ENCODE measurements at places on chromosomes 2 and 18. TPM values are rescaled to one million over a fixed set of nuclear protein-coding genes. Genes with fewer than 3 reads are reported as not detected.

DNA sequence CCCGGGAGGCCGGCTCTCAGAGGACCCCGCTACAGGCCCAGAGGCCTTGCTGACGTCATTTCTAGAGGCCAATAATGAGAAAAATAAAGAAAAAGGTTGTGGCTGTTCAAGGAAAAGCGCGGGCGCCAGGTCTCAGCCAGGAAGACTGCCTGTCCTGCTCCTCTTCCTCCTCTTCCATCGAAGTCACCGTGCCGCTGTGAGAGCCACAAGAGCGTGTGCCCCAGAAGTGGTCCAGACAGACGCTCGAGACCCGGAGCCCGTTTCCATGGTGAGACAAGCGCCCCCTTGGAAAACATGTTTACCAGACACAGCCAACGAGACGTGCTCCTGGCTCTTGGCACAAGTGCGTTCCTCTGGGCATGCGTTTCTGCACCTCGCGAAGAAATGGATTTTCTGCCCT is 210.5 kb downstream of the HDAC4 start:
- no peak for DNase-seq

- H3K36me3 ChIP-seq = peaks cover 10% of the 10 kb centered on the region
- peak overlapping the region; percentile 65 for H3K4me3 ChIP-seq
- DNase-seq = no peak
- peak overlapping the region; percentile 88 for H3K27ac ChIP-seq
- peaks cover 11% of the 10 kb centered on the region for H3K4me1 ChIP-seq
Observed at GRCh38 chr2:174247474-174248186, 702 bp downstream of the OLA1 start.

GRCh38 chr2:66442516-66443185 is 7.7 kb downstream of the MEIS1 start:
- peak overlapping the region; percentile 93 for H3K27ac ChIP-seq
- peaks cover 38% of the 10 kb centered on the region for H3K27me3 ChIP-seq
- H3K36me3 ChIP-seq = peaks cover 8% of the 10 kb centered on the region
- no peaks in the 10 kb centered on the region for H3K4me1 ChIP-seq

DNA sequence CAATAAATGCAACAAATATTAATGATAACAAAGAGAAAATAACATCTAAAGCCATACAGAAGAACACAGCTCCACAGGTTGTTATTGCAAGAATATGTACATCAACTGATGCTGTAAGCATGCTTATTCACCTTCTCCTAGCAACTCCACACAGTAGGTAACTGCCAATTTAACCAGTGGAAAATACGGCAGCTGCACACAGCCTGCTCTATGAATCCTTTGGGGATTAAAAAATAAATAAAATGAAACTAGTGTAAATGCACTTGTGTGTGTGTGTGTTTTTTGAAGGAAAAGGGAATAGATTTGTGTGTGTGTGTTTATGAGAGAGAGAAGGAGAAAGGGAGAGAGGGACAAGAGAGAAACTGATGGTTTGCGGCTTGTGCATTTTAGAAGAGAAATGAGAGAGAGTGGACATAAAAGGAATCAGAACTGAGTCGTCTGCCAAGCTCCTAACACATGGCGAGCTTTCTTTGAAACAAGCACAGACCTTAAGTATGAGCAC is 96.2 kb upstream of the PDE1A start:
- H3K4me1 ChIP-seq = no peaks in the 10 kb centered on the region
- H3K36me3 ChIP-seq = no peaks in the 10 kb centered on the region
- H3K27me3 ChIP-seq = no peaks in the 10 kb centered on the region

Gene CRYBA2
- total RNA-seq = not detected

Gene RGPD4
- 0.23 TPM for total RNA-seq

DNA sequence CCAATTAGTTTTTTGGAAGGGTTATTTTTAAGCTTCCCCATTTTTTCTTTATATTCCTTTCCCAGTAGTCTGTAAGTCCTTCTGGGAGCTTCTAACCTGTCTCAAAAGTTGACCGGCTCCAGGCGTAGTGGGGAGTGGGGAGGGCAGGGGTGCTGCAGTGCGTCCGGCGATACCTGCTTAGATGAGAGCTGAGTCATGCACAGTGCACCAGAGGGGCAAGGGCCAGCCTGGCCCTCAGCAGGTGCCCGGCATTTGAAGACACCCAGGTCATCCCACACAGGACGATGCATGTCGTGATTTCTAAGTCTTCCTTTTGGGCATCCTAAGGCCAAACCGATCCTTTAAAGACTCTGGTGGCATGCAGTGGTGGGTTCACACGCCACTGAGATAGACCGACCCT is 73.4 kb downstream of the TPO start:
- no peaks in the 10 kb centered on the region for H3K4me1 ChIP-seq
- H3K27ac ChIP-seq = no peak overlapping the region
- no peak for DNase-seq
- H3K36me3 ChIP-seq = no peaks in the 10 kb centered on the region
- no peak overlapping the region for H3K4me3 ChIP-seq
- no peaks in the 10 kb centered on the region for H3K27me3 ChIP-seq

DNA sequence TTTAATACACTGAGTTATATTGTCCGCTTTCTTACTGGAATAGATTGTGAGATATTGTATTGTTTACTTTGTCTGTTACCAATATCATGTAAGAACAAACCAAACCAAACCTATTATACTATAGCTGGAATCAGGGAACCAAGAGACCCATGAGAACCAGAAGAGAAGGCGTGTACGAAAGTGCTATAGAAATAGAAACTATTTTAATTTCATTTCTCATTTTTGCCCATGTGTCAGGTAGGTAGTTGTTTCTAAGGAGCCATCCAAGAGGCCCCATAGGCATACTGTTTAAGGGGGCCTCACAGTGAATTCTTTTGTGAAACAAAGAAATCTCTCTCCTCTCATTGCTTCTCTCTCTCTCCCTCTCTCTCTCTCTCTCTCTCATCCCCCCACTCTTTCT is 363.6 kb downstream of the RNF144A start:
- no peak overlapping the region for H3K27ac ChIP-seq
- DNase-seq = no peak
- H3K4me1 ChIP-seq = no peaks in the 10 kb centered on the region

- no peaks in the 10 kb centered on the region for H3K4me1 ChIP-seq
- no peaks in the 10 kb centered on the region for H3K27me3 ChIP-seq
- no peak for DNase-seq
Observed at GRCh38 chr2:33034784-33035183, 88.0 kb downstream of the LTBP1 start.

DNA sequence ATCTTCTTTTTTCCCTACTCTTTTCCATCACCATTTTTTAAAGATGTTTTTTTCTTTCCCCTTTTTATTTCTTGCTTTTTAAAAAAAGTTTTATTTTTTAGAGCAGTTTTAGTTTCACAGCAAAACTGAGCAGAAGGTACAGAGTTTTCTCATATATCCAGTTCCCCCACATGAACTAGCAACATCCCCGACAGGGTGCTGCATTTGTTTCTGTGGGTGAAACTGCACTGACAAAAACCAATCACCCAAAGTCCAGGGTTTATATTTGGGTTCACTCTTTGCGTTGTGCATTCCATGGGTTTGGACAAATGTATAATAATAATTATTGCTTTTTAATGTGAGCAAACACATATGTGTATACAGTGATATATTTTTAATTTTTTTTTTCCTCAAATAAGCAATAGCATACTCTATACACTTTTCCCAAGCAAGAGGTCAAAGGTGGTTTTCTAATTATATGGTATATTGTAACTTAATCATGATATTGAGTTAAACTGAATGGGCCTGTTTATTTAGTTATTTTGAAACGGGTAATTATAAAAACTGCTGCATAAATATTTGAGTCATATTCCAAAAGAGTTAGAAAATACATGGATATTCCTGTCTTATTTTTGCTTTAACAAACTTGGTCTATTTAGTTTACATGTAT is 50.3 kb downstream of the NCK2 start:
- H3K4me1 ChIP-seq = peaks cover 54% of the 10 kb centered on the region
- no peak for DNase-seq
- no peak overlapping the region for H3K4me3 ChIP-seq
- H3K27me3 ChIP-seq = no peaks in the 10 kb centered on the region
- H3K36me3 ChIP-seq = no peaks in the 10 kb centered on the region

DNA sequence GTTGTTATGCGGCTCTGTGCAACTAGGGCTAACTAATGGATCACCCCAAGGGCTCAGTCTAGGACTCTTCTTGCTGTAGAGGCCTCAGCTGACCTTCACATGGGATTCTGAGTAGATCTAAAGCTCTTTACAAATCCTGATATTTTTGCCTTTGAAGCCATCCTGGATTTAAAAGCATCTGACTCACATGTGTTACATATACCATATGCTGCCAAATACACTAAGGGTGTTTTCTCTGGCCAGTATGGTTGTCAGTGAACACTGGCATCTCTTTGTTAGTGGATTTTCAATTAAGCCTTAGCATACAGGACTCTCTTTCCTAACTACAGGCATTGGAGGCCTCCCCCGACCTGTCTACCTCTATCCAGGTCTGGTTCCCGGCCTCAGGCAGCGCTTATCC is 992.8 kb upstream of the FANCL start:
- H3K4me3 ChIP-seq = no peak overlapping the region
- H3K4me1 ChIP-seq = no peaks in the 10 kb centered on the region
- no peak for DNase-seq
- no peak overlapping the region for H3K27ac ChIP-seq
- no peaks in the 10 kb centered on the region for H3K27me3 ChIP-seq

DNA sequence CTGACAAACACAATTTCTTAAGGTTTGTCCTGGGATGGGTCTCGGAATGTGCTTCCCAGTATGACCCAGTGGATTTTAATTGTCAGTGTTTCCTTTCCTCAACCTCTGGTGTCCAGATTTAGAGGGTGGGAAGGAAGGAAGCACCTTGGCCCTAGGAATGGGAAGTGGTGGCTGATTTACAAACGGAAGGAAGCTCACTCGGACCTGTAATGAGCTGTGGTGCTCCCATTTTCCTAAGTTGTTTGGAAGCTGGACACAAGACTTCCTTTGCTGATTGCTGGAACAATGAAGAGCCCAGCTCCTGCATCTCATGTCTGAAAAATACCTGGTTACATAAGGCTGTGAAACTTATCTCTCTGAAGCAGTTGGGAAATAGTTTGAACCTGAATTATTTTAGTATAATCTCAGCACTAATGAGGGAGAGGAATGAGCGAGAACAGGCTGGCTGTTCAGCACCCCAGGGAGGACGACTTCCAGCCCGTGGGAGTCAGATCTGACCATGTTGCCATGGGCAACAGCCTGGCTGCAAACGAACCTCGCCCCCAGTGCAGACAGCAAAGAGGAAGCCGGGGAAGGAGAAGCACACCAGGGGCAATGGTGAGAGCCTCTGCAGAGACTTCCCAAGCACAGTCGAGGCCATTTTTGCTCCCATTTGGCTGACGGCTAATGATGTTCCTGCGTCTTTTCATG is 74.4 kb upstream of the ASB18 start:
- DNase-seq = no peak
- no peak overlapping the region for H3K4me3 ChIP-seq
- H3K27me3 ChIP-seq = no peaks in the 10 kb centered on the region
- H3K36me3 ChIP-seq = no peaks in the 10 kb centered on the region

Gene ABCB11
- total RNA-seq = 0.06 TPM

Gene DSC2
- total RNA-seq = 17.2 TPM
